ENCODE measurements at places on chromosomes 5 and 9.

GRCh38 chr5:147484708-147485020 is 25.2 kb downstream of the DPYSL3 start:
- no peak for DNase-seq

DNA sequence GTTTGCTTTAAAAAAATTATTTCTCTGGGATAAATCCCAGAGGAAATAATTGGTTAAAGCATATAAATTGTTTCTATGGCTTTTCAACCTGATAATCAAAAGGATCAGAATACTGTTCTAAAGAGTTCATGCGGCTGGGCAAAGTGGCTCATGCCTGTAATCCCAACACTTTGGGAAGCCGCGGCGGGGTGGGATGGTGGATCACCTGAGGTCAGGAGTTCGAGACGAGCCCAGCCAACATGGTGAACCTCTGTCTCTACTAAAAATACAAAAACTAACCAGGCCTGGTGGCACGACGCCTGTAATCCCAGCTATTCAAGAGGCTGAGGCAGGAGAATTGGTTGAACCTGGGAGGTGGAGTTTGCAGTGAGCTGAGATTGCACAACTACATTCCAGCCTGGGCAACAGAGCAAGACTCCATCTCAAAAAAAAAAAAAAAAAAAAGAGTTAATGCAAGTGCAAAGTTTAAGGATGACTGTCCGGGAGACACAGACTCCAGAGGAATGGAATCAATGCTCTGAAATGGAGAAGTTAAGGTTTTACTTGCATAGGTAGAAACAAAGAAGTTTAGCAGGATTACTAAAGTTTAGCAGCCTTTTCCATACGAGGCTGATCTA is 16.6 kb upstream of the GRHPR start:
- DNase-seq, result no peak

DNA sequence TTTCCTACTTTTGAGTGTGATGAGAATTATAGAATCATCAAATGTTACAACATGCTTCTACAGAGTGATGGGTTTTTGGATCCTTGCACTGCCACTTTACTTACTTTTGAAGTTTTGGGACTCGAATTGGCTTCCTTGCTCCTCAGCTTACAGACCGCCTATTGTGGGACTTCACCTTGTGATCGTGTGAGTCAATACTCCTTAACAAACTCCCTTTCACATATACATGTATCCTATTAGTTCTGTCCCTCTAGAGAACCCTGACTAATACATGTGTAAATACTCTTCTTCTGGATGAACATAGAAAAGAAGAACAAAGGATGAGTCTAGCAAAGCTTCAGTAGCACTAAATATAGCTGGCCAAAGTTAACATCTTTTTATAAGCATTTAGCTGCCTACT is 98.7 kb upstream of the PDE4D start:
- no peak for DNase-seq

- peak; percentile 5 for DNase-seq
Observed at GRCh38 chr9:128689820-128690683, 1.0 kb downstream of the SET start.

GRCh38 chr5:133149345-133149744 is 97.5 kb downstream of the HSPA4 start:
- DNase-seq, result no peak

- DNase-seq, result no peak
Observed at GRCh38 chr5:56440871-56441740, 208.0 kb upstream of the ANKRD55 start.

GRCh38 chr5:9977070-9977469 is 272.6 kb downstream of the ATPSCKMT start:
- DNase-seq, result no peak

DNA sequence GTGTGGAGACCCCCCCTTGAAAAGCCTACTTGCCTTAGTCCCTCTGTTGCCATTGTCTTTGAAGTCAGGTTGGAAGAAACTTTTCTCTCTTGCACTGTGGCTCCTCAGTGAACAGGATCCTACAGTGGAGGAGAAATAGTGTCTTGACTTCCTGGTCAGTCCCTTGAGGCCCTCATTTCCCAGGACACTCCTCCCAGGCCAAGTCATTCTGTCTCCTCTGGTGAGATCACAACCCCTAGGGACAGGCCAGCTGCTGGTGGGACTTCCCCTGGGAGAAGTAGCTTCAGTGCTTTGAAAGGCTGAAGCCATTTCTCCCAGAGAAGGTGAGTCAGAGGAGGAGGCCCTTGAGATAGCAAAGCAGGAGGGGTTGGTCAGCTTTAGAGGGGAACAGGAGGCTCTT is 10.1 kb upstream of the GRIA1 start:
- peak; percentile 70 for DNase-seq

DNA sequence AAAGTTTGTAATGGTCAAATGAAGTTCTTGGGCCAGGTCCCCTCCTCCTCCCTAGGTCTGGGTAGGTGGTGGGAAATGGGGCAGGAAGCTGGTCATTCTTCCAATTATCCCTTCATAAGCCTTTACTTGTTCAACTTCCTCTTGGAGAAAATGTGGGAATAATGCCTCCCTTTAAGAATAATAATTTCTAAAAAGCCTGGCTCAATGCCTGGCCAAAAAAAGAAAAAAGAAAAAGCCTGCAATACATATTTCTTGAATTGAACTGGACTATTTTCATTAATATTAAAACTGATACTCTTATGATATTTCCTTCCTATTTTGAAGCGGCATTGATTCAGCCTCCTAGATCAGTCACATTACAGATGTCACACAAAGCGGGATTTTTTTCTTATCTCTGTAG is 600.9 kb downstream of the CCDC171 start:
- DNase-seq, result no peak

- peak; percentile 67 for DNase-seq
Observed at GRCh38 chr9:33446946-33447798, at the start of gene AQP3. AQP3 (minus strand) TSS chr9:33447593; CDS start chr9:33447530, 63 bp downstream.

DNA sequence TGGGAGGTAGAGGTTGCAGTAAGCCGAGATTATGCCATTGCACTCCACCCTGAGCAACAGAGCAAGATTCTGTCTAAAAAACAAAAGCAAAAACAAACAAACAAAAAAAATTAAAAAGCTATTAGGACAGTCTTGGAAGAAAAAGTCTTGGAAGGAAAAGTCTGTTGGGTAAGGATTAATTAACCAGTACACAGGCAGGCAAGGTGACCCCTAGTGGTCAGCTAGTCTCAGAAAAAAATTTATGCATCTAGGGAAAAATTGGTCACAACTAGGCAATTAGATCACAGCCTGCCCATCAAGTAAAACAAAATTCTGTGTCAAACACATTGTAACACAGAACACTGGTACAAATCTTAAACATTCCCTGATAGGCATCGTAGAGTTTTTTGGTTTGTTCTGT is 6.7 kb upstream of the ANKRD18B start:
- peak; percentile 35 for DNase-seq

DNA sequence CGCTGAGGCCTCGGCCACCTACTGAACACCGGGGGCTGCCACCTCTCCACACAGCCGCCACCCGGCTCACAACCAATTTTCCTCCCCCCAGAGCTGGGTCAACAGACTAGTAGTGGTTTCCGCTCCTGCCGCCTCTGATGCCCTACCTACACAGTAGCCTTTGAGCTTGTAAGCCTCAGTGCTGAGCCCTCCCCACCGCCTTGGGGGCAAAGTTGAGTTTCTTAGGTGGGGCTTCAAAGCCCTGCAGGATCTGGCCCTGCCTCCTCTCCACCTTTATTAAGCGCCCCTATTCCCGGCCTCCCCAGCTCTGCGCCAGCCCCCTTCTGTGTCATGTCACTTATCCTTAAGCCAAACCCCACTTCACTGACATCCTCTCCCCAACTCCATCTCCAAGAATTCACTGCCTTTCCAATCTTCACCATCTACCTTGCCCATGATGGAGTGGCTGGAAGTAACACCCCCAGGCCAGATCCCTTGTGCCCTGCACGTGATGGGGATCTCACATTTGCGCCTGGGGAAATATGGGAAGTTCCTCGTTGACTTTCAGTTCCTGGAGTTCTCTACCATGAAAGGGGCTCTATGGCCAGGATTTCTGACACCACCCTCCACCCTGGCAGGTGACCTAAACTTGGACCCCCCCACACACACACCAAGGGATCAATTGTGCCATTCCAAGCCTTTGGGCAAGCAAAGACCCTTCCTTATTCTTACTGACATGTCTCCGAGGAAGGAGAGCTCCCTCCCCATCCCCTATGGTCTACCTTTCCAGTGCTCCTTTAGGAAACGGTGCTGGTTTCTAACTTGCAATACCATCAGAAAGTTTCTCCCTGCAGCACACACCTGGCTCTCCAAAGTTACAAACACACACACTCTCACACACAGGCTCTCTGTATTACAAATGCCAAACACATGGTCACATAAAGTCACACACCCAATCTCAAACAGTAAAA is 2.7 kb upstream of the CNTFR start:
- no peak for DNase-seq

DNA sequence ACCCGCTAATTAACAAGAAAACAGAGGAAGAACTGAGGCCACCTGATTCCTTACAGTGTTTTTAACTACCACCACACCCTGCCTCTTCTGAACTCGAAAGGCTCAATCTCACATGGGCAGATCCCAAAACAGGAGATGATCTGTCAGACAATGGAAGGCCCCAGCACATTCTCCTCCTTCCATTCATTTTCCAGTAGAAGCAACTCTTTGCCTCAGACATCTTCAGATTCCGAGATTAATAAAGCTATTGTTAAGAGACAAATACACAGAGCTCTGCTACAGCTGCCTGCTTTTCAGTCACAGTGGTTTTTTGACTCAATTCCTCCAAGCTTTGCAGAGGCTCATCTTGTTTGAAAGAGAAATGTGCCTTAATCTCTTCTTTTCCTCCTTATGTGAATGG is 127.2 kb upstream of the ADAMTSL1 start:
- DNase-seq, result no peak

- DNase-seq, result no peak
Observed at GRCh38 chr5:45609661-45610060, 86.5 kb downstream of the HCN1 start.

- DNase-seq, result no peak
Observed at GRCh38 chr5:40390281-40391149, 289.2 kb upstream of the PTGER4 start.

DNA sequence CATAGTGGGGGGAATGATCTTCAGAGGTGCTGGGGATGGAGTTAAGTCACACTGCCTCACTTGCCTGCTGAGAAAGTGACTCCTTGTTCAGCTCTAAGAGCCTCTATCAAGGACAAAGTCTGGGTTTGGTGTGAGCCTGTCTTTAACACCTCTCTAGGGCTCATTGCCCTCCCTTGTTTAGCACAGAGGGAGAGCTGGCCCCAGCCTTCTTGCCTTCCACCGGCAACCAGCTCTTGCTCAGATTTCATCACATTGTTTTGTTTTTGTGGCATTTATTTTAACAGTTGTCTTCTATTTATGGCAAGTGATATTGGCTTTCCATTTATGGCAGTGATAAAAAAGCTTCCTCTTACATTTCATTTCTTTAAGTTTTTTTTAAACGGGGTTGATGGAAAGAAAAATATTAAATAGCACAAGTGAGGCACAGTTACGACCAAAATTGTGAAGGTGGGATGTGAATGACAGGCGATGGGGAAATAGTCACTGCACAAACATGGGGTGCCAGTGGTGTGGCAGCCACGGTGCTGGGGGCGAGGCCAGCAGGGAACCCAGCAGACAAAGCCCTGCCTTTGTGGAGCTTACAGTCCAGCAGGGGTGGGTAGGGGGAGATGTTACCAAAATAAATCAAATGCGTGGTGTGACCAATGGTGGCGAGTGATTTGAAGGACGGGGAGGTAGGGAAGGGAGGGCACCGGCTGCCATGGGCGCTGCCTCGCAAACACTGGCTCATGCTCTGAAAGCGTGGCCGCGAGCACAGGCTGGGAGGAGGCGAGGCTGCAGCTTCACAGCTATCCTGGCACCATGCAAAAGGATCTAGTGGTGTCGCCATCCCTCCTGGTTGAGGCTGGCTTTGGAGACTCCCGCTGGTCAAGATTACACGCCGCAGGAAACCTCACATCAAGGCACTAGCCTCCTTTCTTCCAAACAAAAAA is 21.2 kb upstream of the UNC5A start:
- no peak for DNase-seq

DNA sequence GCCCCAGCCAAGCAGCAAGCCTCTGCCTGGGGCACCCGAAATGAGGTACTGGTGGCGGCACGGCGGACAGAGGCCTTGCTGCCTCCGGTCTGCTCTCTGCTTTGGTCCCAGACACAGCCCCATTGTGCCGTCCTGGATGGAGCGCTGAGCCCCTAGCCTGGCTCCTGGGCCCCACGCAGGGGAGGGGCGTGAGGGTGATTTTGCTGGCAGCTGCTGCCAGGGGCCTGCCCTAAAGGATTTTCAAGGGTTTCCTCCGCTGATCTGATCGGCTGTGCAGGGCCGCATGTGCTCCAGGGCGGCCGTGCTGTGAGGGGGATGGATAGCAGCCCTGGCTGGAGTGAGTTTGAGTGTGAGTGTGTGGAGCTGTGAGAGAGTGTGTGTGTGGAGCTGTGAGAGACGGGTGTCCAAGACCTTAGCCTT is 1.3 kb downstream of the GPSM1 start:
- DNase-seq, result no peak

GRCh38 chr5:140570058-140570457 is 5.4 kb downstream of the SLC35A4 start:
- DNase-seq, result no peak

DNA sequence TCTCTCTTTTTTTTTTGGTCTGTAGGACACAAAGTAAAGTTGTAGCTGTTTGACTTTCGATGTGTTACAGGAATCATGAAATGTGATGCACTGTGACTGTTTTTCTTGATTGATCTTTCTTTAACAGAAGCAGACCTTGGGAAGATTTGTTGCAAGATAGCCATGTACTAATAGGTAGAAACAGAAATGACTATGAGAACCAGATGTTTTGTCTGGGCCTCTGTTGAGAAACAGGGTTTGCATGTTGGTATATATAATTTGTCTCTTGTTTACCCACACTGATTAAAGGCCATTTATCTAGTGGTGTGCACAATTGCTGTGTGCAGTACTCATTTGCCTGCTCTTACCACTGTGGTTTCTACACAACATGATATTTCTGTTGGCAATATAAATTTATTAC is 125.1 kb downstream of the HACD4 start:
- DNase-seq, result no peak

GRCh38 chr5:141383345-141383744 is 803 bp downstream of the PCDHGA7 start:
- no peak for DNase-seq

DNA sequence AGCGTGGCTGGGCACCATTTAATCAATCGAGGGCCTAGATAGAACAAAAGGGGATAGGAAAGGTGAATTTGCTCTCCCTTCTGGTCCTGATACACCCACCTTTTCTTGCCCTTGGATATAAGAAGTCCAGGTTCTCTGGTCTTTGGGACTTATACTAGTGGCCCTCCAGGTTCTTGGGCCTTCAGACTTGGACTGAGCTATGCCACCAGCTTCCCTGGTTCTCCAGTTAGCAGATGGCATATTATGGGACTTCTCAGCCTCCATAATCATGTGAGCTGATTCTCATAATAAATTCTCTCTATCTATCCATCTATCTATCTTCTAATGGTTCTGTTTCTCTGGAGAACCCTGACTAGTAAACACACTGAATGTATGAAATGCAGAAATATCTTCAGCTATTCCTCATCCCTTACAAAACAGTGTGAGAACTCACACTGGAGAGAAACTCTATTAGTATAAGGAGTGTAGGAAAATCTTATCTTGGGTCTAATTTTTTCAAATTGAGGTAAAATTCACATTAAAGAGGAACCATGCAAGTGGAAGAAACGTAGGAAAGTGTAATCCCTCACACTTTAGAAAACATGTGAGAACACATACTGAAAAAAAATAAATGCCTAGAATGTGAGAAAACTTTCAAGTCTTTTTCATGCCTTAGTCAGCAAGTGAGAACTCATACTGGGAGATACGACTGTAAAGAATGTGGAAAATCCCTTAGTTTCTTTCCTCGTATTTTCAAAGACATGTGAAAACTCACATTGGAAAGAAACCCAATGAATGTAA is 15.5 kb downstream of the PCDHB15 start:
- DNase-seq, result no peak

- no peak for DNase-seq
Observed at GRCh38 chr9:132451276-132451675, 41.3 kb downstream of the CFAP77 start.

- DNase-seq, result no peak
Observed at GRCh38 chr9:117488659-117489058, 73.8 kb upstream of the ASTN2 start.
